ENCODE measurements at places on chromosomes 12 and 14.

DNA sequence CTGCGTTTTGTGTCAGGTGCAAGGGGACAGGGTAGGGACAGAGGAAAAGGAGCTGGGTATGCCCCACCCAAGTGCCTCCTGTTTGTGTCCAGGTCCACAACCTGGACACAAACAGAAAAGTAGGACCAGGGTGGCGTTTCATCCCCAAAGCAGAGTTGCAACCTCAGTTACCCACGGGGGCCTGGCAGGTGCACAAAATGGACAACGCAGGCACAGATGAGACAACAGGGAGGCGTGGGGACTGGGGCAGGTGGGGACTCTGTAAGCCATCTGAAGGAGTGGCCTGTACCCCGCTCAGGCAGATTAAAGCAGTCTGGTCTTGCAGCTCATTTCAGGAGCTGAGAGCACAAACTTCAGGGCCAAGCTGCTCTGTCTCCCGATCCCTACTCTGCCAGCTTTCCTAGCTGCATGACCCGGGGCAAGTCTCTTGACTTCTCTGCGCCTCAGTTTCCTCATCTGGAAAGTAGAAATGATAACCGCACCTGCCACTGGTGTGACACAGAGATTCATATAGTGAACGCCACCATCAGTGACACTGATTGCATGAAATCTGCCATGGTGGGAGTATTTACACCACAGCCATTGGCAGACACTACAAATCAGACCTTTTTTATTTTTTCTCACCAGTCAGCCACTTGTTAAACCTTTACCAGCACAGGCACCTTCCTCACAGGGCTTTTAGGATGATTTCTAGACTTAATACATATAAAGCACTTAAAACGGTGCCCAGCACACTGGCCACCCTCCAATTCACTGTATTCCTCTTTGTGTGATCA, 123.0 kb downstream of the PHETA1 start:
- DNase-seq, result no peak

DNA sequence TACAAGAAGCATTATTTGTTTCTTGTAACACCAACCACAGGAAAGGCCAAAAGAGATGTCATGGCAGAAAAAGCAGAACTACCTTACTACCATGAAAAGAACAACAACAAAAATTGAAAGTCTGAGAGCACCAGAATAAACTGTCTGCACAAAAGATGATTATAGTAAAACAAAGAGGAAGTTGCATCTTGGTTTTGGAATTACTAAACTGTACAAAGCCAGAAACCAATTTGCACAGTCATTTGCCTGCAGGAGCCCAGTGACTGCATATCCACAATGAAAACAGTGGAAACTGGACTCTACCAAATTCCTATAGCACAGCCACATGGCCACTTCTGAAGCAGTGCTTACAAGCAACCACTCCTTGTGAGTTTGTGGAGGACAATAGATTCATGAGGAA, 276.2 kb downstream of the SSPN start:
- no peak for DNase-seq

DNA sequence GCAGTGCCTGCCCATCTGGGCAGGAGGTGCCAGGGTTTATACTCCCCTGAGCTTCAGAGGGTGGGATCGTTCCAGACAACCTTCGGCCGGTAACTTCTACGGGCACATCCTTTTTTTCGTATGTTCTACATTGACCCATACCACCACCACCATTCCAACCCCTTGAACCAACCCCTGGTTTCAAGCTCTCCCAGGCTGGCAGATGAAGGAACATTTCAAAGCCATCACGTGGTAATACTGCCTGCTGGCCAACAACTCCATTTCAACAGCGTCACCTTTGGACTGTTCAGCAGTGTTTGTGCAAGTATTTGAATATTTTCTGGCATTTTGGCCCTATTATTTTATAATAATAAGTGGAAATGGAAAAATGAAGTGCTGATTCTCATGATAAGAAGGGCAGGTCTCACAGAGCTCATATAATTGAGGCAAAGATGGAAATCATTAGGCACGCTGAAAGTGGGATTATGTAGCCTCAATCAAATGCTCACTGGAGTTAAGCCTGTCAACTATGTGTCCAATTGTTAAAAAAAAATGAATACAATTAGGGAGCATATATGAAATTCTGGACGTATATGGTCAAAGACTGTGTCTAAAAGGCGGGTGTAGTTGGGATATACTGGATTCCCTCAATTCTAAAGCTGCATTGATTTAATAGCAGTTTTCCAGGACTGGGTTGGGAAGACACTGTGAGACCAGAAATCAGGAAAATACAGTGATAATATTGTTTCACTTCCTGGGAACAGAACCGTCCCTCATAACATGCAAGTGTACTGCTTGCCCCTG, 162.1 kb downstream of the ZFP36L1 start:
- DNase-seq, result no peak

DNA sequence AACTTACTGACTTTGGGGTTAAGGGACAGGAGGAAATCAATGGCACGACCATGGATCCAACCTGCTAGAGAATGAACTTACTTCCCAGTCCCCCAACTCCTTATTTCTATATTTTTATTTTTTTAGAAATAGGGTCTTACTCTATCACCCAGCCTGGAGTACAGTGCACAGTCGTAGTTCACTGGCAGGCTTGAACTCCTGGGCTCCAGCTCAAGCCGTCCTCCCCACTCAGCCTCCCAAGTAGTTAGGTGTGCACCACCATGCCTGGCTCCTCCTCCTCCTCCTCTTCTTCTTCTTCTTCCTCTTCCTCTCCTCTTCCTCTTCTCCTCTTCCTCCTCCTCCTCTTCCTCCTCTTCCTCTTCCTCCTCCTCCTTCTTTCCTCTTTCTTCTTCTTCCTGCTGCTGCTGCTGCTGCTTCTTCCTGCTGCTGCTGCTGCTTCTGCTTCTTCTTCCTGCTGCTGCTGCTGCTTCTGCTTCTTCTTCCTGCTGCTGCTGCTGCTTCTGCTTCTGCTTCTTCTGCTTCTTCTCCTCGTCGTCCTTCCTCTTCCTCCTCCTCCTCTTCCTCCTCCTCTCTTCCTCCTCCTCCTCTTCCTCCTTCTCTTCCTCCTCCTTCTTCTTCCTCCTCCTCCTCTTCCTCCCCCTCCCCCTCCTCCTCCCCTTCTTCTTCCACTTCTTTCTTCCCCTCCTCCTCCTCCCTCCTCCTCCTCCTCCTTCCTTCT, 390.1 kb upstream of the RGS6 start:
- no peak for DNase-seq

DNA sequence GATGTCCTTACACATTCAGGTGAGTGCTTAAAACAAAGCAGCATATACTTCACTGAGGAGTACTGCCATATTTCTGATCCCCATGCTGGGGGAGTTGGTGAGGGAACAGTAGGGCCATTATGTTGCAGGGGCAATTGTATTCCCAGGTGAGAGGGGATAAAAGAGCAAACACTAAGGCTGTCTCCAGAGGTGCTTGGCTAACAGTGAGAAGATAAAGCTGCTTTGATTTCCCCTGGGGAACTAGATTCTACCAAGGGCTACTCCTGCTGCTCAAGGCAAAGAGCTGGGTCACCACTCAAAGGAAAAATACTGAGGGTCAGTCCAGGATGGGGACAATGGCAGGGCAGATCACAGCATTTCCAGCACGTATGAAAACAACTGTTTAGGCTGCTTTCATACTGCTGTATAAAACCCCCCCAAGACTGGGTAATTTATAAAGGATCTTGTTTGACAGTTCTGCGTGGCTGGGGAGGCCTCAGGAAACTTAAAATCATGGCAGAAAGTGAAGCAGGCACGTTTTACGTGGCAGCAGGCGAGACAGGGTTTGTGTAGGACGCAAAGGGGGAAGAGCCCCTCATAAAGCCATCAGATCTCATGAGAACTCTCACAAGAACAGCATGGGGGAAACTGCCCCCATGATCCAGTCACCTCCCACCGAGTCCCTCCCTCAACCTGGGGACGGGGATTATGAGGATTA, 47.8 kb upstream of the OR5AU1 start:
- no peak for DNase-seq

DNA sequence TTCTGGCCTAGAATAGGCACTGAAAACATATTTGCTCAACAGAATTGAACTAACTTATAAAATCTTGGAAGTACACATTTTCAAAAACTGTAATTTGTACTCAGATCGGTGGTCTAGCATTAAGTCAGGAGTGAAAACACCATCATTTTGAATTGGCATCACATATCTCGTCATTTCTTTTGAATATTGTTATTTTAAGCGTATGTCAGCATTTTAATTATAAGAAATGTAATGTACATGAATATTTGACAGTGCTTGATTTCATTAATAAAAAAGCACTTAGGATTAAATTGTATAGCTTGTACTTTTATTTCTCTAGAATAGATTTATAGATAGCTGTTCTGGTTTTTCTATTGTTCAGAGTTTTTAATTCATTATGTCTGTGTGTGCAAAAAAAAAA, 892.2 kb downstream of the BCL11B start:
- no peak for DNase-seq

Data from activated CD4-positive, alpha-beta T cell treated with anti-CD3 and anti-CD28 coated beads, Interleukin-2, amount 10 ng/mL, durations not matched to agents 7 days and 5 days (primary cell).